ENCODE measurements at places on chromosomes 11 and 22.

DNA sequence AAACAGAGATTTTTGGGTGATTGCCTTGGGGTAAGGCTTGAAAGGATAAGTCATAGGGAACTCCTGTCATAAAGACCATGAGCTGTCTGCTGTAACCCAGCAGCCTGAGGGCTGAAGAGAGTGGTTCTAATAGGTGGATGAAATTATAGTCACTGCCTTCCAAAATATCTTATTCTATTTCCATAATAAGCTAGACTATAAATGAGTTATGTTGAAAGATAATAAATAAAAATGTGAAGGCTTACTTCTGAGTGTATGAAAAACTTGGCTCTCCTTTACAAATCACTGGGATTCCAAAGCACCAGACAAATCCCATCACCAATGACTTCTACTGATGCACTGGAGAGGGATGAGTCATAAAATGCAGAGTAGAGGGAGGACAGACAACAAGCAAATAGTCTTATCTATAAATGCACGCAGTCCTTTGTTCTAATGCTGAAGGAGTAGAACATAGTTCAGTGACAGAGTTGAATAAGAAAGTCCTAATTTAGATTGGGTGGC is 775.0 kb upstream of the LRRC4C start:
- DNase-seq, result no peak

DNA sequence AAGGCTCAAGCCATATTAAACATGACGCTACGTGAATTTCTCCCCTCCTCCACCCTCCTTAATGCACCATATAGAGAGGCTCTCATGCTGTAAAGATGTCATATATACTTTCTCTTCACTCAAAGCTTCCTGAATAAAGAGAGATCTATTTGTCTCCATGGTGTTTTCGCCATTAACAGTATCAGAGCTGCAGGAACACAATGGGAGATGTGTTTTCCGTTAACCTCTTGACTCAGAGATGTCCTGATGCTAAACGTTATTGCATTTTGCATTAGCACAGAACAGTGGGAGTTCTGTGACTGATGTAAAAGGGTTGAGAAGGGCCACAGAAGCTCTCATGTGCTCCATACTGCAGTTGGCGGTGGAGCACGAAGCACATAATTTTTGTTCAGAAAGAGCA is 25.7 kb upstream of the BLID start:
- no peak for DNase-seq

- DNase-seq, result peak; percentile 49
Observed at GRCh38 chr11:72584293-72584938, 89.8 kb downstream of the PDE2A start.

GRCh38 chr11:72630104-72630852 is 43.9 kb downstream of the PDE2A start:
- no peak for DNase-seq

GRCh38 chr11:19502691-19503253 is 209.9 kb upstream of the NAV2 start:
- no peak for DNase-seq

DNA sequence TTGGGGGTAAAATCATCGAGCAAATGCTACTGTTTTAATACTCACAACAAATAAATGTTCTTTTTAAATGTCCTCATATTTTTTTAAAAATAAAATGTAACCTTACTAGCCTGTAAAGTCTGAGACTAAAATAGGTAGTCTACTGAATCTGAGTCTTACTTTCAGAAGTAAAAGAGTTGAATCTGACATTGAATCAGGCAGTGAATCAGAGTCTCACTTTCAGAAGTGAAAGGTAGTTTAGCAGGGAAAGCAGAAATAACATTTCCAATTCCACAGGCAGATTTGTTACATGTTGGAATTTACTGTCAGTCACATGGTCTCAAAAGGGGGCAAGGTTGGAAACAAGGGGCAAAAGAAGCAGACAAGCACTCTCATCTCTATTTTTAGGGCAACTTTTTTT is 143.0 kb downstream of the ELP4 start:
- no peak for DNase-seq

DNA sequence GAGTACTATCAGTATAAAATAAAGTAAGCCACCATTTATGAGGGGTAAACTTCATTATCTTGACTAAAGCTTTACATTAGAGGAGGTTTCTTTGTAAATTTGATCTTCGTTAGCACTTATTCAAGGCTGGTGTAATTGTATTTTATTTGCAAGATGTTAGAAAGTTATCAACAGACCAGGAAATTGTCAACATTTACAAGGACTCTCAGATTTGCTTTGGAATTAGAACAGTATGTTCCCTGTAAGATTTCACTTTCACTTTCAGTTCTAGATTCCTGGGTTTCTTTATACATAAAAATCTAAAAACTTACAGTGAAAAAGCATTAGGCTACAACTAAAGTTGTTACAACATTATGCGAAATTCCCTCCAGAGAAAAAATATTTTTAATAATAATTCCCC is 4.6 kb upstream of the BIRC3 start:
- DNase-seq, result peak; percentile 25

- no peak for DNase-seq
Observed at GRCh38 chr22:27270818-27271510, 530.6 kb downstream of the MN1 start.

- no peak for DNase-seq
Observed at GRCh38 chr11:60172011-60172410, 10.9 kb downstream of the MS4A6A start.

- no peak for DNase-seq
Observed at GRCh38 chr11:44725757-44726282, 942 bp upstream of the TSPAN18 start.

GRCh38 chr11:17014833-17015626 is 816 bp upstream of the PLEKHA7 start:
- DNase-seq, result peak; percentile 74

GRCh38 chr22:27833803-27834202 is 32.2 kb upstream of the MN1 start:
- no peak for DNase-seq

- peak; percentile 55 for DNase-seq
Observed at GRCh38 chr22:19765477-19766239, 5.1 kb downstream of the TBX1 start.

- DNase-seq, result no peak
Observed at GRCh38 chr11:2120359-2121100, 18.7 kb downstream of the IGF2 start.

DNA sequence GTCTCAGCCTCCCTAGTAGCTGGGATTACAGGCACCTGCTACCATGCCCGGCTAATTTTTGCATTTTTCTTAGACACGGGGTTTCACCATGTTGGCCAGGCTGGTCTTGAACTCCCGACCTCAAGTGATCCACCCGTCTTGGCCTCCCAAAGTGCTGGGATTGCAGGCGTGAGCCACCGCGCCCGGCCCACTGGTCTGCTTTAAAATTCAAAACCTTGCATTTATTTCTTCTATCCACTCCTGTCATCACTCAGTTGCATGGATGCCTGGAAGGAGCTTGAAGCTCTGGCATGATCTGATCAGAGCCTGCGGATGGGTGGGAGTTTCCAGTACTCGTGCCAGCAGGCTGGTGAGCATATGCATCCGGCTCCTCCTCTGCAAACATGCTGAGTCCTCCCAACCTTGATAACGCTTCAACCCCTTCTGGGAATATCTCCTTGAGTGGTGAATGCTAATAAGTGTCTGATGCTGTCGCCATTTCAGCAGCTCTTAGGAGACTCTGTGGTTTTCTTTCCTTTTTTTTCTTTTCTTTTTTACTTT is 39.6 kb downstream of the UBASH3B start:
- DNase-seq, result peak; percentile 74

GRCh38 chr11:132691848-132692550 is 840.3 kb downstream of the OPCML start:
- DNase-seq, result no peak

DNA sequence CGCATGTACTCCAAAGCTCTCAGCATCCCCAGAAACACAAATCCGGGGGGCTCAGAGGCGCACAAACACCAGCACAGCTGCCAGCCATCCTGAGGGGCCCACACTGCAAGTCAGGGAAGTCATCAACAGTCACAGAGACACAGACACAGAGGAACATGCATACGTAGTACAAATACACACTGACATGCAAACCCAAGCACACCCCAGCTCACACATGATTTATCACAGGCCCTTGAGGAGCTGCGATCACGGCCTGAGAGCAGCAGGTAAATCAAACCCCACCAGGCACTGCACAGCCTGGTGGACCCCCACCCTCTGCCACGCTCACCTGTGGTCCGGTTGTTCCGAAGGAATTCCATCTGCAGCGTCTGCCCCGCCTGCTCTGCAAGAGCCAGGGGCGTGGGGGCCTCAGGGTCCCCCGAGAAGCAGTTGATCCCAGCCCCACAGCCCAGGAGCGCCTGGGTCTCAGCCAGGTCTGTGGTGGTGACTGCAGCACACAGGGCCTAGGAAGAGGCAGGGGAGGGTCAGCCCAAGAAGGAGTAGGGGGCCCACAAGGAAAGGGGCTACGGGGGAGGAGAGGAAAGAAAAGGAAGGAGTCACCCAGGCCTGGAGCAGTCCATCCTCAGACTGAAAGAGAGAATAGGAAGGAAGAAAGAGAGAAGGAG is 28.5 kb upstream of the PDE2A start:
- no peak for DNase-seq

Measured in hematopoietic multipotent progenitor cell treated with erythropoietin and hydrocortisone succinate and interleukin-3 and kit ligand, for 4 days (in vitro differentiated cells).